Activated CD8-positive, alpha-beta T cell treated with anti-CD3 and anti-CD28 coated beads, Interleukin-2, amount 10 ng/mL, durations not matched to agents 7 days and 5 days (primary cell): ENCODE measurements at places on chromosomes 1 and 21. TPM values are rescaled to one million over a fixed set of nuclear protein-coding genes. Genes with fewer than 3 reads are reported as not detected.
A peak's percentile ranks its signal among the peaks of the same experiment; 100 is the strongest.

The WNT9A gene
- total RNA-seq, result not detected

The TMPRSS3 gene
- 10.1 TPM for total RNA-seq

- no peak for DNase-seq
Measured at GRCh38 chr1:179322557-179322956, 29.0 kb downstream of the SOAT1 start.

- DNase-seq, result peak; percentile 28
Measured at GRCh38 chr1:189859385-189859977, 618.2 kb downstream of the BRINP3 start.

DNA sequence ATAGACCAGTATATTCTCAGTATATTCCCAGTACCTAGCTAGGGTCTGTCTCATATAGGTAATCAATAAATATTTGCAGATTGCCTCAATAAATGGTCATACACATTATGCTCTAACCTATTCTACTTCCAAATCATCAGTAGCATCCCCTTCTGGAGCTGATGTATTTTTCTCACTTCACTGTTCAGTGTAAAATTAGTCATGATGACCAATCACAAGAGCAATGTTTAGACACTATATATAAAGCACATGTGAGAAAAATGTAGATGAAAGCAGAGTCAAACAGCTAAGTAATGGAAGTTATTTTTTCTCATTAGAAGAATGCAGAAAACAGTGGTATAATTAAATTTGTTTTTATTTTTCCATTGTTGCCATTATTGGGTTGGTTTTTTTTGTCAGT, 34.7 kb downstream of the EPRS1 start:
- DNase-seq, result no peak

DNA sequence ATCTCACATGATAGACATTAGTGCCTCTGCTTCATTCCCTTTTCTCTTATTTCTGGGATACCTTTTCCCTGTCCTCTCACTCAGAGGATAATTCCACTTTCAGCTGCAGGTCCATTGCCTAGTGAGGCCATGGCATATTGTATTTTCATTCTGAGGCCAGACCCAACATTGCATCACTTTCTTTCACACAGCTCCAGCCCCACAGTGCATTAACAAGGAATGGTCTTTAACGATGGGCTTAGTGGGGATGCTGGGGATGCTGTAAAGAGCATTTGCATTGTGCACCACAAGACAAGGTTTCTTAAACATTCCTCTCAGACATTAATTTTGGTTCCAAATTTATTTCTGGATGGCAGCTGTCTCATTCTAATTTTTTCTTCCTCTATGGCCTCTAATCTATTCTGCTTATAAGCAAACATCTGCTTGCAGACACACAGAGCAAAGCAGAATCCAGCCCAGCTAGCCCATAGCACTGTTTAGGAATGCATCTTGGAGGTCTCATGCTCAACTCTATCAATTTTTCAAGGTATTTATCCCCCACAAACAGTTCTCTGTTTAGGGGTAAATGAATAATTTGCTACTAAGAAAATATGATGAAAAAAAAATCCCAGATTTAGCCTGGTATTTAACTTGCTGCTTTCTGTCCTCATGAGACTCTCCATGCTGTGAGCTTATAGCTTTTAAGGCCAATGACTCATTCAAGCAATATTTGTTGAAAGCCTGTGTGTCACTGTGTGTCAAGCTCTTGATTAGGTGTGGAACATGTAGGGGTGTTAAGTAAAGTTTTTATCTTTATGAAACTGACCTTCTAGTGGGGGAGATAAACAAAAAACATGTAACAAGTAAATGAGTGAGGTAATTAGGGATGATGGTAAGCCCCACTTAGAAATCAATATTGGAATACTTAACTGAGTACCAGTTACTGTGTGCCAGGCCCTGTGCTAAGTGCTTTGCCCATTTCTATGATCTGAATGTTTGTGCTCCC, 44.5 kb upstream of the CCDC190 start:
- DNase-seq, result no peak

- DNase-seq, result no peak
Measured at GRCh38 chr1:42759114-42759513, 7.7 kb downstream of the P3H1 start.

- DNase-seq, result no peak
Measured at GRCh38 chr21:41726058-41726558, 40.7 kb downstream of the RIPK4 start.

- DNase-seq, result no peak
Measured at GRCh38 chr1:37509181-37509580, 5.4 kb downstream of the MEAF6 start.

DNA sequence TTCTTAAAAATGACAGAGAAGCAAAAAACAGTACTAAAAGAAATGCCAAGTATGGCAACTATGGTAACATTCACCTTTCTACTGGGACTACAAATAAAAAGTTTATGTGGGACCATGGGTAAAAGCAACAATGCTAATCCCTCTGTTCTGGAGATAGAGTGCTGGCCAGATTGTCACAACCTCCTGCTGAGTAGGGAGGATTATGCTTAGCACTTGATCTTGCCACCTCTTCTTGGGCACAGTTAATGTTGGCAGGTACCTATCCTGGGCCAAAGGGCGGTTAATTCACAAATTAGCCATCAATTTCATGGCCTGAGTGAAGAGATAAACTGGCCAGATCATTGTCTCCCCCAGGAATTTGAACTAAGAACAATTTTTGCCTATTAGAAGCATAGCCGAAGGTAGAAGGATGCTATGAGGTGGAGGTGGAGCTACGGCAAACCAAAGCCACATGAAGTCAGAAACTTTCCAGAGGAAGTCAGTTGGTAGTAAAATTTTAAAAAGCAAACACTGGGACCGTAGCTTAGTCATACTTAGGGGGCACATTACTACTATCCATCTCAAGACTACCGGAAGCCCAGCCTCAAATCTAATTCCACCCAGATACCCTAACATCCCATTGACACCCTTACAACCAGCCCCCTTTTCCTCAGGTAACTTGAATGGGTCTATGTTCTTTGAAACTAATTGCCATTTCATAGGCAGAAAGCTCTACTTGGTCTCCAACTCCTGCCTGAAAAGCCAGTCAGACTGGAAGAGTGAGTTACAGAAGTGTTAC, 2.7 kb downstream of the SCYL3 start:
- DNase-seq, result peak; percentile 64

DNA sequence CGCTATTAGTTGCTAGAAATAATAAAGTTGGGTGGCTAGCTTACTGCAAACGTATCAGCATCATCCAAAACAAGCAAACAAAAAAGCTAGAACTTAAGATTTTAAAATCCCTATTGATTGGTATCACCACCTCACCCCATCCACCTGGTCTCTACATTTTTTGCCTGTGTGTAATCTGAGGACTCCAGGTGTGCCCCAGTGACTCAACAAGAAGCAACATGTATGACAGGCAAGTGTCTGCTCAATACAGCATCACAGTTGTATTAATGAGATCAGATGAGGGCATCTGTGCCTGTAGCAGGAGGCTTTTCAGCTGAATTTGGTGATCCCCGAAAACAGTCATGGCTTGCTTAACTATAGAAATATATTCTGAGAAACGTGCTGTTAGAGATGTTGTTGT, 14.6 kb upstream of the PAPPA2 start:
- no peak for DNase-seq

The FMOD gene
- not detected for total RNA-seq

The AGT gene
- total RNA-seq, result not detected

GRCh38 chr21:21831036-21831435, 832.8 kb downstream of the NCAM2 start:
- DNase-seq, result no peak

- DNase-seq, result no peak
Measured at GRCh38 chr1:206142011-206142410, 24.8 kb upstream of the AVPR1B start.

DNA sequence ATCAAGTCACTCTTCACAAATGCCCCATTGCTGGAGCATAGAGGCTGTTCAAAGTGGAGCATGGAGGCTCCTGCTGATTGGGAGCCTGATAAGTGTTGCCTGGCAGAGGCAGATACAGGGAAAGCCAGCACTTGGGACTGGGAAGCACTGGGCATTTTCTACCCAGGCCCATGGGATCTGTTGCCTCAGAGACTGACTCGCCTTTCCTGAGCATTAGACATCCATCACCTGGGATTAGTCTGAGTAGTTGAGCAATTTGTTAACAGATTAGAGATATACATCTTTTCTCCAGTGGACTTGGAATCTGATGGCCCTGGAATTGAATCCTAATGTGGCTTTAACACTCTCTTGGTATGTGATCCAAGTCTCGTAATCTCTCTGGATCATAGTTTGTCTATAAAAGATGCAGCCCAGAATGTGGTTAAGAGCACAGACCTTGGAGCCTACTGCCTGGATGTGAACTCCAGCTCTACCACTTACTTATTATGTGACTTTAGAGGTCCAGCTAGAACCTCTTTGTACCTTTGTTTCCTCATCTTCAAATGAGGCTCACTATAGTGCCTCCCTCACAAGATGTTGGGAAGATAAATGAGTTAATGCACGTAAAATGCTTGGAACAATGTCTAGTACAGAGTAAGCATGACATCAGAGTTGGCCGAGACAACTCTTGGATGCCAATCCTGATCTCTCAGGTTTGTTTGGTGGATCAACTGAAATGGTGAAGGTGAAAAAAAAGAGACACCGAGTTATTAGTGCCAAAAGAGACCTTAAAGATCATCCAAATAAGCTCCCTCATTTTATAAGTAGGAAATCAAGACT, 38.3 kb upstream of the NRDC start:
- no peak for DNase-seq

DNA sequence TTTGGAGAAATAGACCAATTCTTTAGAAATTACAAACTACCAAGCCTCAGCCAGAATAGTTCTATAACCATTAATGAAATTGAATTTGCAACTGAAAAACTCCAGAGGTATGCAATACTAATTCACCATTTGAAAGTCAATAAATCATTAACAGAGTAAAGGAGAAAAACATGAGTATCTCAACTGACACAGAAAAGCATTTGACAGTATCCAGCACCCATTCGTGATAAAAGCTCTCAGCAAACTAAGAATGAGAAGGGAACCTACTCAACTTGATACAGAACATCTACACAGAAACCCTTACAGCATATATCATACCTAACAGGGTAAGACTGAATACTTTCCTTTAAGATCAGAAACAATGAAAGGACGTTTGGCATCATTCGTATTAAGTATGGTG, 54.3 kb downstream of the ST6GALNAC5 start:
- no peak for DNase-seq

- peak; percentile 33 for DNase-seq
Measured at GRCh38 chr1:209884665-209885117, 53.3 kb upstream of the SYT14 start.

DNA sequence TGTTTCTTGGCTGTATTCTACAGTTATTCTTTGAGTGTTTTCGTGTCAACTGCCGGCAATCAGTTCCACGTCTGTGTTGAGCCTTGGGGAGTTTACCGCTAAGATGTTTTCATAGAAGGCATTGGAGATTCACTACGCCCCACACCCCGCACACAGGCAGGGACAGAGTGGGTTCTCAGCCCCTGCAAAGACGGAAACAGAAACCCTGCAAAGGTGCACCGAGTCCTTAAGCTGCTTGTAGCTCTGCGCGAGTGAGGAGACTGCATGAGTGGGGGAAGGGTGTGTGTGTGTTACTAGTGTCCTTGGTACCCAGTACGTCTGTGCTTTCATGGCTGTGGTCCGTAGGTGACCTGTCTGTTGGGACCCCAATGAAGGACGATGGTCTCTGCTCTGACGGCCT, 1.9 kb downstream of the LHX4 start:
- no peak for DNase-seq

The OR2T35 gene
- not detected for total RNA-seq

- no peak for DNase-seq
Measured at GRCh38 chr1:117286145-117286544, 75.4 kb upstream of the VTCN1 start.

- DNase-seq, result no peak
Measured at GRCh38 chr1:183912265-183912886, 107.5 kb downstream of the RGL1 start.

The GBP1 gene
- total RNA-seq, result 147 TPM

DNA sequence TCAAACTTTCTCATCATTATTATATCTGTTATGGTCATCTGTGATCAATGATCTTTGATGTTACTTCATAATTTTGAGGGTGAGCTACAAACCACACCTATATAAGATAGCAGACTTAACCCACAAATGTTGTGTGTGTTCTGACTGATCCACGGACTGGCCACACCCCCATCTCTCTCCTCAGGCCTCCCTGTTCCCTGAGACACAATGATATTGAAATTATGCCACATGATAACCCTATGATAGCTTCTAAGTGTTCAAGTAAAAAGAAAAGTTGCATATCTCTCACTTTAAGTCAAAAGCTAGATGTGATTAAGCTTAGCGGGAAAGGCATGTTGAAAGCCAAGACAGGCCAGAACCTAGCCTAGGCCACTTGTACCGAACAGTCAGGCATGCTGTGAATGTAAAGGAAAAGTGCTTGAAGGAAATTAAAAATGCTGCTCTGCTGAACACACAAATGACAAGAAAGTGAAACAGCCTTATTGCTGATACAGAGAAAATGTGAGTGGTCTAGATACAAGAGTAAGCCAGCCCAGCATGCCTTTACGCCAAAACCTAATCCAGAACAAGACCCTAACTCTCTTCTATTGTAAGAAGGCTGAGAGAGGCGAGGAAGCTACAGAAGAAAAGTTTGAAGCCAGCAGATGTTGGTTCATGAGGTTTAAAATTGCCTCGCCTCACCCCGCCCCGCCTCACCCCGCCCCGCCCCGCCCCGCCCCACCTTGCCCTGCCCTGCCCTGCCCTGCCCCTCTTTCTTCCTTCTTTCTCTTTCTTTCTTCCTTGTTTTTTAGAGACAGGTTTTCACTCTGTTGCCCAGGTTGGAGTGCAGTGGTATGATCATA, 16.5 kb downstream of the CTSS start:
- DNase-seq, result no peak

DNA sequence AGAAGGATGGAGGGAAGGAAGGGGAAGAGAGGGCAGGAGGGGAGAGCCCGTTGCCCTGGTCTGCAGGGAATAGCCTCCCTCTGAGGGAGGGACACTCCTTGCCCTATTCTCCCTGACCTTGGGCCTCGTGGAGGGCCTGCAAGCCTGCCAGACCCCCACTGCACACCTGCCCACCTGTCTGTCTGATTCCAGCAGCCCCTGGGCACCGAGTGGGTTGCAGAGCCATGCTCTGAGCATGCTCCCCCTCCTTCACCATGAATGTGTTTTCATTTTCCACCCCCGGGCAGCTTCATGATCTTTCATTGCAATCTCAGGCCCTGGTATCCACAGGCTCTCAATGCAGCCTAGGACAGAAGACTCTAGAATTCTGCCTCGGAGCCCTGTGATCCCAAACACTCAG, 5.1 kb upstream of the NPHP4 start:
- no peak for DNase-seq

DNA sequence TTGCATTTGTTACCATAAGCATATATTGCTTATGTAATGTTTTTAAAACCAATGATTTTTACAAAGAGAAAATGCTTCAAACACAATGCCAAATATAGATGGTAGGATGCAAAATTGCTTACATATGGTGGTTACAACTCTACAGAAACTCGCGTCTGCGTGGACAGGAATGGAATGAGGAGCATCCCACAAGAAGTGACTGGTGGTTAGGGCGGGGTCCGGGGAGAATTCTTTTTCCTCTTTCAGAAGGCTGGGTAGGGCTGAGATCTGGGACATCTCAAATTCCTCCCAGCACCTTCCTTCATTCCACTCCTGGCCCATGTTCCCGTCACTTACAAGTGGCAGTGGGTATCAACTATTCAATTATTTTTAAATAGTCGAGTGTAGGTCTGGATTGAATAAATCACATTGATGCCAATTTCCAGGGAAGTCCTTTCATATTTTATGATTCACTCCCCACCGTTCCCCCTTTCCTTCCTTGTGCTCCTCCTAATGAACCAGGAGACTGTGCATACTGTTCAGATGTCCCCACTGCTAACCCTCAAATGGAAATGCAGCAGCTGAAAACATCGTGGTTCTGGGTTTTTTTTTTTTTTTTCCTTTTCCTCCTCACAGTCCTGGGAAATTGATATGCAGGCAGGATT, 174.5 kb upstream of the POU3F1 start:
- DNase-seq, result no peak

The POMGNT1 gene
- total RNA-seq, result 25.2 TPM
